Pancreas (tissue), 10 donors: ENCODE measurements at places on chromosomes 5 and 9. TPM values are rescaled to one million over a fixed set of nuclear protein-coding genes. Genes with fewer than 3 reads are reported as not detected.
A peak's percentile ranks its signal among the peaks of the same experiment; 100 is the strongest.

DNA sequence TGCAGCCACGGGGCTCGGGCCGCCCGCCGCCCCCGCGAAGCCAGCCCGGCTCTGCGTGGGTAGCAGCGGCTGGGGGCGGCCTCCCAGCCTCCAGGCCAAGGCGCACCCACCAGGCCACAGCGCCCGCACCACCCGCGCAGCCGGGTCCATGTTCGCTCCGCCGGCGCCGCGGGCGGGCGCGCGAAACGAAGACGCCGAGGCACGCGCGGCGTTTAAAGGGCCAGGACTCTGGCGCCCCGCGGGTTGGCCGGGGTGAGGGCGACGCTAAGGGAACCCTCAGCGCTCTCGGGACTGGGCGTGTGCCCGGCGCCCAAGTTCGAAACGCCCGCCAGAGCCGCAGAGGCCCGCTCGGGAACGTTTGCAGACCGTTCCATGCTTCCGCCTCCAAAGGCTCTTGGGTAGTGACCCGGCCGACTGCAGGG lies at the start of gene PTGES2:
TSS of gene PTGES2 (minus strand) at position 162 of the 422 bp plus-strand sequence. CDS start at position 150, 12 bp downstream.
- DNase-seq = peak; percentile 80

Gene EIF4E1B
- not detected for total RNA-seq

Gene CSF1R
- total RNA-seq = 1.4 TPM

DNA sequence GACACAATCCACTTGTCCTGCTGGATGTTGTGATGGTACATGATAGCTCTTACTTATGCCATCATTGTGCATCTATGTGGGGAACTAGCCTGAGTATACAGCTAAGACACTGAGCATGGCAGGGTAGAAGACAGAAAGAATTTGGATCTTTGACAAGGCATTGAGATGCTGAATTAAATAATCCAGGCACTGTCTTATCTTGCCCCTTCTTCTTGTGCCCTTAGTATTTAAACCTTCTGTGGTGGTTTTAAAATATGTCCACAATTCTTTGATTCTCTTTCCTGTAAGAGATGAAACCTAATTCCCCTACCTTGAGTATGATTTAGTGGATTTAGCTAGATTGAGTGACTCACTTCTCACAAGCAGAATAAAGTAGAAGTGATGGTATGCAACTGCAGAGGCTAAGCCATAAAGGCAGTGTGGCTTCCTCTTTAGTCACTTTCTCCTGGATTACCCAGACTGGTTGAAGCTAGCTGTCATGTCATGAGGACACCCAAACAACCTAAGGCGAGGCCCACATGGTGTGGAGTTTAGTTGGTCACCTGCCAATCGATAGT lies 174.0 kb upstream of the NREP start:
- DNase-seq = no peak

Gene TXNDC8
- total RNA-seq = not detected

Gene EDIL3
- total RNA-seq = 4.2 TPM

GRCh38 chr9:99387431-99387830 lies 165.3 kb downstream of the SEC61B start:
- no peak for DNase-seq

Gene NME5
- total RNA-seq = 2.4 TPM

DNA sequence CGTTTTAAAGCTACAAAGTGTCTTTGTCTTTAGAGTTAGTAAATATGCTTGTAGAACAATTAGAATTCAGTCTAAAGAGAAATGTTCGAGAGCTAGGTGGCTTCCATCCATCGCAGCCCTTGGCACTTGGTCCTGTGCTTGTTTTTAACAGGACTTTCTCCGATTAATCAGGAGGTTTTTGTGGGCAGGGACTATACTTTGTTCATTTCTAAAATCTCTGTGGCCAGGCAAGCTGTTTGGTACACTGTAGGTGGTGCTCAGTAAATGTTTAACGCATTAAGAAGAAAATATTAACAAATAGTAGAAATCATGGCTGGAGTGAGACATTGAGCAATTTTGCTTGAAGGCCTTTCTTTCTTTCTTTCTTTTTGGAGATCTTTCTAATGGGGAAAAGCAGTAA lies 20.8 kb downstream of the AGXT2 start:
- DNase-seq = no peak

- no peak for DNase-seq
Observed at GRCh38 chr9:120336021-120336752, 243.8 kb downstream of the CDK5RAP2 start.

- no peak for DNase-seq
Observed at GRCh38 chr9:100852088-100852487, 176.4 kb upstream of the PLPPR1 start.

DNA sequence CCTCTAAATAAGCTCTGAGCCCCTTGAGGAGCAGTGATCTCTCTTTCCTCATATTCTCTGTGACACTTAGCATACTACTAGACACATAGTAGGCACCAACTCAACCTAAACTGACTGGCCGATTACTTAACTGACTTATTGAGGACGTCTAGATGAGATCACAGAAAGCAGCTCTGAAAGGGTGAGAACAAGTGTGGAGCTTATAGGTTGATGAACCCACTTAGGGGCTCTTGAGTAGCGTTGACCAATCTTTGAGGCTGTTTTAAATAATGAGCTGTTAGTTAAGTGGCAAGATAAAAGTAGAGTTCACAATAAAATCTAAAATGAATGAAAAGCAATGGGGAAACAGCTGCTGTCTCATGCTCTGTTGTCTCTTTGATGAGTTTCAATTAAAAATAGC lies 124.7 kb upstream of the TNPO1 start:
- DNase-seq = no peak

- DNase-seq = peak; percentile 68
Observed at GRCh38 chr9:133904346-133905090, 87.6 kb downstream of the VAV2 start.

DNA sequence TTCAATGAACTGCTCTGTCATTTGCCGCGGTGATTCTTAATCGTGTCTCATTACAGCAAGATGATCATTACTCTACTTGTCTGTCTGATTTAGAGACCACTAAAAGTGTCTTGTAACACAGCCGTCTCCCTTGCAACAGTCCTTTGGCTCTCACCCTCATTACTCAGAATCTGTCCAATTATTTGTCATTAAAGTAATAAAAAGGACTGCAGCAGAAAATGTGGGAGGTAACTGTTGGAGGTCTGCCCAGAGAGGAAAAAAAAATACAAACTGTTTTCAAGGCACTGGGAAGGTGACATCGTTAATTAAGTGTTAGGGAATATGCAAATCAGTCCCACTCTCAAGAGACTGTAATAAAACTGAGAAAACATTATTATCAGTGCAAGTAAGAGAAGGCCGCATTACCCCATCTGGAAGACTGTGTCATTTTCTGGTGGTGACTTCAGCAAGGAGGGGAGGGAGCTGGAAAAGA lies 281.0 kb downstream of the RASEF start:
- DNase-seq = no peak

Gene AGXT2
- not detected for total RNA-seq
